ENCODE measurements at places on chromosomes 3 and 15. TPM values are rescaled to one million over a fixed set of nuclear protein-coding genes. Genes with fewer than 3 reads are reported as not detected.

- H3K4me1 ChIP-seq = no peaks in the 10 kb centered on the region
- no peak for DNase-seq
- H3K4me3 ChIP-seq = no peak overlapping the region
- H3K36me3 ChIP-seq = no peaks in the 10 kb centered on the region
- no peak overlapping the region for H3K27ac ChIP-seq
Measured at GRCh38 chr15:33701304-33701696, 267.0 kb upstream of the CHRM5 start.

DNA sequence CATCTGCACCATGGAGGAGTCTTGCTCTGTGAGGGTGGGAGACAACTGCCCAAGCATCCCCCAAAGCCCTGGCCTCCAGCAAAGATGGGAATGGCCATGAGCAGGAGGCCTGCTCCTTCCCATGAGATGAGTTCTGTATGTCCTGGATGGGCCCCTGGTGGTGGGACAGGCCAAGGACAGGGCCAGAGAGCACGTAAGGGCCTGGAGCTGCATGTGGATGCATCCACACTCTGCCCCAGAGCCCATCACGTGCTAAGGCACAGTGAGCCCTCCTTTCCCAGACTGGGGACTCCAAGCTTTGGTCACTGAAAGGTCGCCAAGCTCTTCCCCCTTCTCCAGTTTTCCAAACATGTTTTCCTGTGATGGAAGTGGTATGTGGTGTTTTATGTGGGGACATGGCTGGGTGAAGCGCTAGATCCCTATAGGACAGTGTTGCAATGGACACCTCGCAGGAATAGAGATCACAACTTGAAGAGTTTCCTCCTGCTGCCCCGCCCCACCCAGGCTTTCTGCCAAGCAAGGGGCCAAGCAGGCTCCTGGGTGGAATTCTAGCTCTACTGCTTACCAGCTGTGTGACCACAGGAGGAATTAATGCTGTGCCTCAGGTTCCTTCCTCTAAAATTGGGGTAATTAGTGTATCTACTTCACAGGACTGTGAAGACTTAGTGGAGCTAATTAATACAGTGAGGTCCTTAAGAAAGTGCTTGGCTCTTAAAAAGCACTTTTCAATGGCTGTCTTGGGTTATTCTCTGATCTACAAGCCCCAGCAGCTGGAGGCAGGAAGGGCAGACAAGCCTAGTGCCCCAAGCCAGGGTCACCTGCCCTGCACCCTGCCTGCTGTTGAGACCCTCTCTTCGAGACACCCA lies 106.4 kb upstream of the RPL32 start:
- H3K4me3 ChIP-seq = no peak overlapping the region
- H3K36me3 ChIP-seq = peaks cover under 1% of the 10 kb centered on the region
- H3K27ac ChIP-seq = no peak overlapping the region
- DNase-seq = peak; percentile 75
- H3K27me3 ChIP-seq = no peaks in the 10 kb centered on the region

GRCh38 chr15:80743189-80743833 lies 35.9 kb upstream of the CEMIP start:
- H3K4me1 ChIP-seq = peaks cover 58% of the 10 kb centered on the region
- no peaks in the 10 kb centered on the region for H3K27me3 ChIP-seq

- H3K4me1 ChIP-seq = peaks cover 9% of the 10 kb centered on the region
- H3K27ac ChIP-seq = peak overlapping the region; percentile 47
- H3K36me3 ChIP-seq = no peaks in the 10 kb centered on the region
- H3K27me3 ChIP-seq = no peaks in the 10 kb centered on the region
- H3K4me3 ChIP-seq = no peak overlapping the region
Measured at GRCh38 chr3:196670339-196670738, 30.8 kb downstream of the NRROS start.

- no peak overlapping the region for H3K4me3 ChIP-seq
- no peaks in the 10 kb centered on the region for H3K27me3 ChIP-seq
- peaks cover 11% of the 10 kb centered on the region for H3K4me1 ChIP-seq
- no peak overlapping the region for H3K27ac ChIP-seq
- DNase-seq = no peak
- H3K36me3 ChIP-seq = no peaks in the 10 kb centered on the region
Measured at GRCh38 chr3:48155122-48155521, 33.1 kb downstream of the CDC25A start.

The ZKSCAN7 gene
- 3.6 TPM for total RNA-seq
